Hepatocyte (in vitro differentiated cells): ENCODE measurements at places on chromosomes 7 and 10. TPM values are rescaled to one million over a fixed set of nuclear protein-coding genes. Genes with fewer than 3 reads are reported as not detected.
A peak's percentile ranks its signal among the peaks of the same experiment; 100 is the strongest.

Gene KCNH2
- total RNA-seq = 8.4 and 9.4 TPM in 2 replicates

Gene DNAJC12
- 13.4 and 16.7 TPM in 2 replicates for total RNA-seq

Gene CACNA2D1
- total RNA-seq = 9.0 and 18.9 TPM in 2 replicates

DNA sequence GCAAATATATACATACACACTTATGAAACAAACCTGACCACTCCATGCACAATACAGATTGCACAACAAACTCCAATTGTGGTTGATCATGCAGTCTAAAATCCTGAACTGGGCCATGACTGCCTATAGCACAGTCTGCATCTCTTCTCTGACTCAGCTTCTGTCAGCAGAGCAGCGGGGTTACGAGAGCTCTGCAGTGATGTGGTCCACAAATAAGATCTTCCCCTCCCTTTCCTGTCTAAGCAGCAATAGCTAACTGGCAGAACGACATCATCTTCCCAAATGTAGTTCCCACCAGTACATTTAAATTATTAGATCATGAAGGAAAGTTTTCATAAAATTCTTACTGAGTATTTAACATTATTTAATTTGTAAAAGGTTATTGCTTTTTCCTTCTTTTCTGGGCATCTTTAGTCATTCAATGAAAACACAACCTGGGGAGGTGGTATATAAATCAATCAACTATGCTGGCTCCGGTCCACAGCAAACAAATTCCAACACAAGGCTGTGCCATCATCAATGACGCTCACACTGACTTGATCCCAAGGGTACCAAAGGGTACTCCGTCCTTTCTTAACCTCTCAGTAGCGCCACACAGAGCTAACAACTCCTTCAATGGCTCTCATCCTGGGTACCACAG is 17.1 kb downstream of the ARHGAP21 start:
- DNase-seq = peak; percentile 65

- no peak for DNase-seq
These were observed 1.4 kb downstream of the ERLIN1 start for GRCh38 chr10:100184426-100184825.

DNA sequence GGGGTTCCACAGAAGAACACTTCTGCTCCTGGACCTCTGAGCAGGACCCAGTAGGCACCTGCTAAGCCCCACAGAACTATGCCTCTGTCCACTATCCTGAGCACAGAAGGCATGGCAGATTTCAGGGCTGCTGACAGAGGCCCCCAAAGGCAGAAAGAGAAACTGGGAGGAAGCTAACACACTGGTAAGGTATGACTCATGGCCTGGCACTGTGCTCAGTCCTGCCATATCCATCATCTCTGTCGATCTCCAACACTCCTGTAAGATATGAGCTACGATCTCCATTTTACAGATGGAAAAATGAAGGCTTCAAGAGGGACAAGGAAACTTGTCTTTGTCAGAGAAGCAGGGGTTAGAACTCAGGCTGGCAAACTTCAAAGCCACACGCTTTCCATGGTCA is 62.2 kb downstream of the GRID1 start:
- DNase-seq = no peak

Gene SPDYE5
- not detected in 2 replicates for total RNA-seq

- DNase-seq = no peak
These were observed 327.1 kb downstream of the GLRX3 start for GRCh38 chr10:130463104-130463875.

Gene LRRN3
- total RNA-seq = 6.8 and 8.1 TPM in 2 replicates

DNA sequence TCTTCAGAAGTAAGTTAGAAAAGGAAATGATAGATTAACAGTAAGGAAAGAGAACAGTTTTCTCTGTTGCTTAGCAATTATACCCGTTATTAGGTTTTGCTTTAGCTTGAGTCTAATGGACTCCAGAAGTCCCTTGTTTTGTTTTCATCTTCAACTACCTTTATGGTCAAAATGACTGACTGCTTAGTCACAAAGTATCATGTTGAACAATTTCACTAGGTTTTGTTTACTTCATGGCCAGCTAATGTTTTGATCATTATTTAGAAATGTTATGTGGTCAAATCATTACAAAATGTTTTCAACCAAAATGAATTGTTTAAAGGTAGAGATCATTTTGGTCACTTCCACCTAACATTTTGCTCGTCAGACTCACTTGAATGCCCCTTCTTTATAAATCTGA is 1.9 kb downstream of the UBN2 start:
- no peak for DNase-seq

Gene MOGAT3
- 6.3 and 8.4 TPM in 2 replicates for total RNA-seq

DNA sequence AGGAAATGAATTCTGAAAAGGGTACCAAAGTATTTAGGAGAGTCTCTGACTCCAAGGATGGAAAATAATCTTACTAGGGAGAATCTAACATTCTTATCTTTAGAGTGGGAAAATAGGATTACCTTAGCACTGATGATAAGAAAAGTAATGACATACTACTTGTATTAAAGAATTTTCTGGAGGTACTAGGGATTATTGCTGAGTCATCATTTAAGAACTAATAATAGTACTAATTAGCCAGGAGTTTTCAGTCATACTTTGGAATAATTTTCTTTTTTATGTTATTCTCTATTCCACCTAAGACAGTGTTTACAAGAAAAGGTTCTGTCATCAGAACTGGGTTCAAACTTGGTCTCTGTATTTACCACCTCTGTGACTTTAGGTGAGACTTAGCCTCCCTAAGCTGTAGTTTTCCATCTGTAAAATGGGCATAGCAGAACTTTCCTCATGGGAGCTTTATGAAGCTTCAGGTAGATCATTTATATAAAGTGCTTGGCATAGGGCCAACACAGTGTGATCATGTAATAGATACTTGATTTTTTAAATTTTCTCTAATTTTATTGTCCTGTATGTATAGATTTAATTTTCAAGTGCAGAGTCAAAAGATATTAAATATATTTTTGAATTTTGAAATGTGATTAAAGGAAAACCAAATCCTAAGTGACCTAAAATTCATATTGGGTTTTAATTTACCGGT is 20.4 kb downstream of the ITGB8 start:
- no peak for DNase-seq

- DNase-seq = peak; percentile 79
These were observed 66.4 kb downstream of the EXOC6 start for GRCh38 chr10:92914478-92915325.

- DNase-seq = no peak
These were observed 763.3 kb downstream of the SORCS1 start for GRCh38 chr10:106401161-106401560.

Gene ZFYVE27
- 20.1 and 24.9 TPM in 2 replicates for total RNA-seq

DNA sequence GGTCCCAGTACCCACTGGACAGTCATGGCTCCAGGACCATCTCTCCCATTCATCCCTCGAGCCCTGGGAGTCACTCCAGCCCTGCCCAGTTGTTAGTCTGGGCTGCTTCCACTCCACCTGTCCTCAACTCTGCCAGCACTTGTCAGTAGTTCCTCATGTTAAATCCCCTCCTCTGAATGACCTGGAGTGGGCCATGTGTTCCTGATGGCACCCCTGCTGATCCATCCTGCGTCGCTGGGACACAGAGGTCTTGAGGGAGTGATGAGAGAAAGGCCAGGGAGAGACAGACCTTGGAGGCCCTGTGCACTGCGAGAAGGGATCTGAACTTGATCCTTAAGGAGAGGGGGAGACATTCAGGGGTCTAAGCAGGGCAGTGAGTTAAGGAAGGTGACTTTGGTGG is 174.9 kb downstream of the GRID1 start:
- no peak for DNase-seq

Gene OR2A1
- 0.32 TPM in 1 of 2 replicates, not detected in the other for total RNA-seq

GRCh38 chr7:112001091-112001826 is 204.9 kb downstream of the DOCK4 start:
- peak; percentile 25 for DNase-seq

DNA sequence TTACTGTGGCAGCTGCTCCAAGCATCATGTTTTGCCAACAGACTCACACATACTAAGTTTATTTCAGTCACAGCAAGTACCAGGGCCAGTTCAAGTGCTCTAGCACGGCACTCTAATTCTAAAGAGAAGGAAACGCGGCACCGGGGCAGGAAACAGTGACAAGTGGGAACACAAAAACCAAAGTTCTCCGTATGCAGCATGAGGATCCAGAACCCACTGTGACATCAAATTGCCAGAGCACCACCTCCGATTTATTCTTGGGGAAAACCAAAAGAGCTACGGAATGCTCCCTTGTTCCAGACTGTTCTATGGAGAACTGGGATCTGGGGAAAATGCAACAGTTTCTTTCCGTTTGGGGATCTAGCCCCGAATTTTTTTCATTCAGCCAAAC is 448 bp upstream of the PTER start:
- peak; percentile 20 for DNase-seq

- no peak for DNase-seq
These were observed 208.6 kb downstream of the ADAM12 start for GRCh38 chr10:126179637-126180036.

Gene EN2
- total RNA-seq = not detected in 2 replicates

- no peak for DNase-seq
These were observed 52.2 kb downstream of the COL17A1 start for GRCh38 chr10:104033401-104033930.

DNA sequence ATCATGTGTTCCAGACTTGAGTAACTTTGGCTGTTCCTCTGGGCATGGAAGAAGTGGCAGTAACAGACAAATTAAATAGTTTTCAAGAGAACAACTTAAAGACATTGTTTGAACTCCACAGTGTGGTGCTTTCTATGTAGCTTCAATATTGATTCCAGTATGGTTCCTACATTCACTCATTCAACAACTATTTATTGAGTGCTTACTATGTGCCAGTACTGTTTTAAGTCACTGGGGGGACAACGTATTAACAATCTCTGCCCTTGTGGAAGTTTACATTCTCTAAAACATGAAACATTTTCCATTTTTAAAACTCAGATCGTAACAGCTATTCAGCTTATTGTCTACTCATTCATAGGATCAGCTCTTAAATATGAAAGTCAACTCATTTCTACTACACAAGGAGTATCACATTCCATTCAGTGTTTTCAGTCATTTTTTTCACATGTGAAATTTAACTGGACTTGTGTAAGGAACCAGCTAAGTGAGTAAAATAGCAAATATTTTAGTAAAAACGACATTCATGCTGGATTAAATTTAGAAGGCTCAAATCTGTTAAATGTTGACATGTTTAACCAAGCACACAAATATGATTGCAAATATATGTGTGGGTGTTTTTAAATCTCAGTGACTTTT is 13.6 kb upstream of the CUBN start:
- DNase-seq = no peak

Gene OR6V1
- not detected in 2 replicates for total RNA-seq

Gene C10orf67
- 0.10 TPM in 1 of 2 replicates, not detected in the other for total RNA-seq

Gene AASS
- total RNA-seq = 36.2 and 41.9 TPM in 2 replicates

Gene MEOX2
- total RNA-seq = 0.80 and 2.0 TPM in 2 replicates

Gene AKR1C8
- total RNA-seq = not detected in 2 replicates

DNA sequence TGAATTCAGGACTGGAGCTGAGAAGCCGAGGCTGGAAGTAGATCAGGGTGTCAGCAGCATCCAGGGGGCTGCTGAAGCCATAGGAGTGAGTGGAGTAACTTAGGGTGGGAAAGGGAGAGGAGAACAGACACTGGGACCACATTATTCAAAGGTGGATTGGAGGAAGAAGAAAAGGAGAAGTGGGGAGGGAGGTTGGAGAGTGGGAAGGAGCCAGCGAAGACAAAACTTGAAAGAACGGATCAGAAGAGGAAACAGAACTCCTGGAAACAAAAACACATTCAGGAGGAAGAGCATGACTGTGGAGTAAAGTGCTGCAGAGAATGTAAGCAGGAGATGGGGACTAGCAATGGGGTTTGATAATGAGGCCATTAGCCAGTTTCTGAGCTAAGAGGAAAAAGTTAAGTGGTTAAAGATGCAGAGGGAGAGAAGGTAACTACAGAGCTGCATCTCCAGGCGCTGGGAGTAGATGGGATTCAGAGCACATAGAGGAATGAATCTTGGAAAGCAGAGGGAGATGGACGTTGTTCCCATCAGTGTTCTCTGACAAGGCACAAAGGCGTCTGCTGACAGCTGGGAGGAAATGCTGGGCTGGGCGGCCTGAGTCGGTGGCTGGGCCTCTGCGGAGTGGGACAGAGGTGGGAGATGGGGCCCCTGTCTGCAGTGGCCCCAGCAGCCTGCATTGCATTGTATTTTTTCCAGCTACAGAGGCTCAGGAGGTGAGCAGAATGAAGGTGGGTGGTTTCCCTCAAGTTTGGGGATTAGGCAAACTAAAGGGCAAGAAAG is 63.1 kb upstream of the LEP start:
- no peak for DNase-seq

DNA sequence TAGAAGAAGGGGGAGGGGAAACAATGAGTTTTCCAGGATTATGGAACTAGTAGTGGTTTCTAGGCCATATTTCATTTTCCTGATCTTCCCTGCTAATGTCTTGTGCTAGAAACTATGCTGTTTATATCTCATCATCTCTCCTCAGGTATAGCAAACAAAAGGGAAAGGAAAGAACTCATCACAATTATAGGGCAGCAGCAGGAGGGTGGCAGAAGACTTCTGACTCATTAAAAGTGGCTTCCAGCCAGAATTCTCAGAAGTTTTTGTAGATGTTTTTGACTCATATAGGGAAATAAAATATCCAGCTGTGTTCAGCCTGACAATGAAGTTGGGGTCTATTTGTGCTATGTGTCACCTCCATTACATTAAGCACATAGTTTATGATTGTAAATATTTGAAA is 6.5 kb downstream of the AHR start:
- peak; percentile 34 for DNase-seq

DNA sequence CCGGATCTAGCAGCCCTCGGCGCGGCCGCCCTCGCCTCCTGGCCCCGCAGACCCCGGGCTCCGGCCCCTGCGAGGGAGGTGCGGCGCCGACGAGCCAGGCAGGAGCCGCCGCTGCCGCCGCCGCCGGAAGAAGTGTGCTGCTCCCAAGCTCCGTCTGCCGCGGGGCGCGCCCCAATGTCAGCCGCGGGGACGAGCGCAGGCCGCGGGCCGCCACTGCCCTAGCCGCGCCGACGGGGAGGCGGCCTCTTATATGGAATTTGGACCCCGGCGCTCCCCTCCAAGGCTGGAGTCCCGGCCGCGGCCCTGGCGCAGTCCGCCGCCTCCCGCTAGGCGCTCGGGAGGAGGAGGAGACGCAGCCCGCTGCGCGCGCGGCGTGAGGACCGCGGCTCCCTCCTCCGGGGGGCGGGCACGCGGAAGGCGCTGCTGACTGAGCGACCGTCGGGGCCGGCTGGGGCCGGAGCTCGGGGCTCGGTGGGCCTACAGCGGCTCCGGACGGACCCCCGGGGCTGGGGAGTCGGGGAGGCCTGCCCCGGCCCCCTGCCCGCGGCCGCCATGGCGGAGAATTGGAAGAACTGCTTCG is at the start of gene TRIM8:
TRIM8 (plus strand) TSS at position 414 of the 580 bp plus-strand sequence; CDS start at position 553, 139 bp downstream.
- DNase-seq = peak; percentile 84
